ENCODE measurements at places on chromosomes 6 and 20. TPM values are rescaled to one million over a fixed set of nuclear protein-coding genes. Genes with fewer than 3 reads are reported as not detected.

DNA sequence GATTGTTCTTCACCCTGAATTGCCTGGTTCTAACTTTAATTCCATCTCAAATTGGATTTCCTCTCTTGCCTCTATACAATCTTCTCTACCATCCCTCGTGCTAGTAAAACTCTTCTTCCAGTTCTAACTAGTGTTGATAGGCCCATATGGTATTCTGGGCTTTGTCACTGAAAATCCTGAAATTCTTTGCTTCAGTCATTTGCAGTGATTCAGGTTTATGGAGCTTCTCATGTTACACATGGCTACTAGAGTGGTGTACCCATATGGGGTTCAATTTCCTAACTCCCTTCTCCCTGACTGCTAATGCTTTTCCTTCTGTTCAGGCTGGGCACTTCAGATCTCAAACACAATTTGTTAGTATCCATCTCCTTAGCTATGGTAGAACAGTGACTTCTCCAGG, 956.6 kb downstream of the KIF16B start:
- H3K4me3 ChIP-seq = no peak overlapping the region
- H3K4me1 ChIP-seq = no peaks in the 10 kb centered on the region
- no peak for DNase-seq
- H3K27ac ChIP-seq = no peak overlapping the region
- no peaks in the 10 kb centered on the region for H3K27me3 ChIP-seq

DNA sequence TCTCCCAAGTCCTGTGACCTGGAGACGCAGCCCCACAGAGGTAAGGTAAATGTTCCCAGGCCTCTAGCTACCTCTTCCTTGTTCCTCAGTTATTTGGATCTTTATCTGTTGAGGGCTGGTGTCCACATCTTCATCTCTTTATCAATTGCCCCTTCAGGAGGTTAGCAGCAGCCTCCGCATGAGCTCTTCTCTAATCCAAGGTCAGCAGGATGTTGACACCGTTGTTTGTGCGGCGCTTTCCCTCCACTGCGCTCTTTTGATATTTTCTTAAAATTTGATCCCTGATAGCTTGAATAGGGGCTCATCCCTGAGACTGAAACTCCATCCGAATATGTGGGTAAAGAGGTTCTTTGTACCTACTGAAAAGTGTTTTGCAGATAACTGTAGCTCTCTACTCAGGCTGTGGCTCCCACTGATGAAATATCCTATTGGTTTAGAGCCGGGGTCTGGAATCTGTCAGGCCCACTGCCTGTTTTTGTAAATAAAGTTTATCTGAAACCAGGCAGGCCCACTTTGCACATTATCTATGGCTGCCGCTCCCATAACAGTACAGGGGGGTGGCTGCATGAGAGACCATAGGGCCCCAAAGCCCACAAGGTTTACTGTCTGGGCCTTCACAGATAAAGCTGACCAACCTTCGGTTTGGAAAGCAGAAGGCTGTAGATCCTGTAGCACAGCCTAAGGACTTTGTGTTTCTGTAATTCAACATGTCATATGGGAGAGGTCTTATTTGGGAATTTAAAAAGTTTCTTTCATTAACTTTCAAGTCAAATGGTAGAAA, 362.6 kb downstream of the QKI start:
- no peaks in the 10 kb centered on the region for H3K27me3 ChIP-seq
- H3K36me3 ChIP-seq = no peaks in the 10 kb centered on the region
- no peak overlapping the region for H3K27ac ChIP-seq
- DNase-seq = no peak
- no peak overlapping the region for H3K4me3 ChIP-seq

DNA sequence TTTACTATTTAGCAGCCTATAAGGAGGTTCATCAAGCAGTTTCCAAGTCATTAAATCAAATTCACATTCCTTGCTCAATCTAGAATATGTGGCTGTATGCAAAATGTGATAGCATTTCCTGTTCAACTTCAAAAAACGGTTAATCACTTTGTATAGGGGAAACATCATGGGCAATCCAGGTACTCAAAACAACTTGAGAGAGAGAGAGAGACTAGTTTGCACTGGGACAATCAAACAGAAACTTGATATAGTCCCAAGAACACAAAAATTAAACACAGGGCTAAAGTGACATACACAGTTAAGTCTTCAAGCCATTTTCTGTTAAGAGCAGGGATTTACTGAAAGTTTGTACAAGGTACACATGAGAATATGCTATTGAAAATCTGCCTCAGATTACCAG, 7.4 kb downstream of the CPNE1 start:
- H3K36me3 ChIP-seq = peaks cover 29% of the 10 kb centered on the region
- peaks cover 76% of the 10 kb centered on the region for H3K4me1 ChIP-seq
- no peak for DNase-seq
- no peaks in the 10 kb centered on the region for H3K27me3 ChIP-seq
- peak overlapping the region; percentile 29 for H3K27ac ChIP-seq

- peak; percentile 31 for DNase-seq
- no peaks in the 10 kb centered on the region for H3K36me3 ChIP-seq
- peak overlapping the region; percentile 58 for H3K27ac ChIP-seq
Measured at GRCh38 chr6:10719296-10719963, 3.4 kb upstream of the TMEM14C start.

GRCh38 chr20:50089140-50089786, 23.7 kb downstream of the UBE2V1 start:
- H3K36me3 ChIP-seq = peaks cover 20% of the 10 kb centered on the region
- H3K4me1 ChIP-seq = peaks cover 17% of the 10 kb centered on the region
- H3K27ac ChIP-seq = no peak overlapping the region
- no peak for DNase-seq
- H3K27me3 ChIP-seq = no peaks in the 10 kb centered on the region

DNA sequence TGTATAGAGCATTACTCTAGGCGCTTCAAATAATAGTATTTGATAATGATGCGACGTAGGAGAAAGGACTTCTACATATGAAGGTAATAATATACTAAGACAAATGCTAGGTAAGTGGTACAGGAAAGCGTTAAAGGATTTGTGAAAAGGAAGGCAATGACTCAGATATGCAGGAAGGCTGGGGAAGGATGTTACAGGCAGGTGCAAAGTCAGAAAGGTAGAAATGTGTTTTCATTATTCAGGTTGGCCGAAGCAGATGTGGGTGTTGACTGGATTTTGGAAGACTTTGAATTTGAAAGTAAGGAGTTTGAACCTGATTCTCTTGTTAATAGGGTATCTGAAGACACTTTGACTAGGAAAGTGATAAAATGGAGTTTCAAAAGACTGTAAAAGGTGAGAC, 51.0 kb downstream of the STK4 start:
- H3K36me3 ChIP-seq = peaks cover 57% of the 10 kb centered on the region
- H3K4me3 ChIP-seq = no peak overlapping the region
- H3K27me3 ChIP-seq = no peaks in the 10 kb centered on the region
- peaks cover 72% of the 10 kb centered on the region for H3K4me1 ChIP-seq

DNA sequence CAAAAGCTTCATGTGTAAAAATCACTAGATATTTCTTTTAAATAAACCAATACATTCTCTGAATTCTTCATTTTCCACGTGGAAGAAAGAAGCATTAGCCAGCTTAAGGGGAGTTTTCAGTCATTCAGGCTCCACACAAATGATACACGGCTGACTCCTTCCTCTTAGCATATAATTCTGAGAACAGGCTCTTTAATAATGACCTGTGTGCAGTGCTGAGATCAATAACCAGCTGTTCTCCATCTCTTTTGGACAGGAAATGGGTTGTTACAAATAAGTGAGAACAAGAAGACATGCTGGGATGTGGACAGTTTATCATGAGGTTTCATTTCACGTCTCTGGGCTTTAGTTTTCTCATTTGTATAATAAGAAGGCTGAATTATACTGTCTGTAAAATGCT, 146.9 kb upstream of the C6orf118 start:
- DNase-seq = no peak
- H3K4me1 ChIP-seq = no peaks in the 10 kb centered on the region
- no peak overlapping the region for H3K27ac ChIP-seq
- no peaks in the 10 kb centered on the region for H3K27me3 ChIP-seq
- H3K36me3 ChIP-seq = no peaks in the 10 kb centered on the region
- H3K4me3 ChIP-seq = no peak overlapping the region

DNA sequence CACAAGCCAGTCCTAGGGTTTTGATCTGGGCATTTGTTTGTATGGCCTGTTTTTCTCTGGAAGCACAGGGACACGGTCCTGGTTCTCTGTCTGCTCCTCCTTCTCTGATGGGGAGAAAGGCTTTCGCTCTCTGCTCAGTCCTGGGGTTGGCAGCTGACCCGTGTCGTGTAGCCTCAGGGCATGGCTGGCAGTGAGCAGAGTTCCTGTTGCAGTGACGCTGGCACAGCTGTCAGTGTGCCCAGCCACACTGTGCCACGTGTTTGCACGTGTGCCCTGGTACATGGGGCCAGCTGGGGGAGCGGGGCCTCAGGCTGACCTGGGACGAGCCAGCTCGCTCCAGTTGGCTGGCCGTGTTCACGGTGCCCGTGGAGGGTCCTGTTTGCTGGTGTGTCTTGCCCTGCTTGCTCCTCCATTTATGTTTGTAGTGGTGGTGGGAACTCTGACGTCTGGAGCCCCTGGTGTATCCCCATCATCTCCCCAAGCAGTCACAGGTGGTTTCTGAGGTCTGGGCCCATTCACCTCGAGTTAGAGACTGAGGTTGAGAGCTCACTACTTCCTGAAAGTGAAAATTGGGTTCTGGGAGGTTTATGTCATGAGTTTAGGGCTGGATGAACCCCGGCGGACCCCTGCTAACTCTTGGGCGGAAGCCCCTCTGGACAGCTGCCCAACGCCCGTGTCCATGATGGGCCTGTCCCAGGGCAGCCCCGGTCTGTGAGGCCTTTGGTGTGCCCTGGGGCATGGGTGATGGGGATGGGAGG, 10.2 kb upstream of the DNAJC5 start:
- H3K27ac ChIP-seq = no peak overlapping the region
- DNase-seq = no peak
- H3K4me1 ChIP-seq = no peaks in the 10 kb centered on the region
- peaks cover 53% of the 10 kb centered on the region for H3K36me3 ChIP-seq
- H3K27me3 ChIP-seq = no peaks in the 10 kb centered on the region
- H3K4me3 ChIP-seq = no peak overlapping the region

- H3K4me3 ChIP-seq = no peak overlapping the region
- H3K27ac ChIP-seq = no peak overlapping the region
- DNase-seq = no peak
- no peaks in the 10 kb centered on the region for H3K4me1 ChIP-seq
- peaks cover 16% of the 10 kb centered on the region for H3K36me3 ChIP-seq
Measured at GRCh38 chr6:111411978-111412566, 70.9 kb downstream of the REV3L start.

Gene L3MBTL1
- total RNA-seq = 18.3 TPM

DNA sequence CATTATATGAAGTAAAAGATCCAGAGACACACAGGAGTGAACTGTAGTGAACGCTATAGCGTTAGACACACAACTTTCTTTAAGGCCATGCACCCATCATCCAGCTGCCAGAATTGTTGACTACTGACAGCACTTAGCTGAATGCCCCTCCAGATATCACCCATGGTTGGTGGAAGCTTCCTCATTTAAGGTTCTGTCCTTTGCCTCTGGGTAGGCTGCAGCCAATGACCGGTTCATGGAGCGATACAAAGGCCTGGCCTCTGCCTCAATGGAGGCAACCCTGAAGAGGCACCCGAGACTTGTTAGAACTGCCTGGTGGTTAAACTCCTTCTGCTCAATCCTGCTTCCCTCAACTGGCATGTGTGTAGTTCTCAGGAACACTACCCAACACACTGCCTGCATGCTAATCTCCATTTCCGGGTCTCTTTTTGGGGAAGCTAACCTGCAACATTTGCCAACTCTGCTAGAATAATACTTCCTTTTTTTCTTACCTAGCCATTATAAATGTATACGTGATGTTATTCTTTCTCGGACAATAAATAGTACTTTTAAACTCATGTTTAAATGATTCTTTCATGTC, 49.8 kb upstream of the THEMIS start:
- H3K27me3 ChIP-seq = no peaks in the 10 kb centered on the region
- no peaks in the 10 kb centered on the region for H3K36me3 ChIP-seq
- DNase-seq = no peak

DNA sequence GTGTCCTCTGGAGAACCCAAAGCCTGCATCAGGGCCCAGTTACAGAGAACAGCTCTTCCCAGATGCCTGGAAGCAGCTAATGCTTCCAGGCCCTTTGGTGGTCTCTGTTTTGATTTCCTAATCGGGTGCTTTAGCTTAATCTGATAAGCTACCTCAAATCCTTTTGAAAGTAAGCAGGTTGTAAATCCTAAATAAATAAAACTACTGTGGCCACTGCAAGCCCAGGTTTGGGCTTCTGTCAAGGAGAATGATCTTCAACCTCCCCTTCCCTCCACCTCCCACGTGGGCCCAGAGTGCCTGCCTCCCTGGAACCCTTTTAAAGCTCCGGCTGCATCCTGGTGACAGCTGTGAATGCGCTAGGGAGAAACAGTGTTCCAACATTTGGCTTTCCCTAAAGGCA, 25.2 kb upstream of the FYN start:
- no peaks in the 10 kb centered on the region for H3K27me3 ChIP-seq
- no peaks in the 10 kb centered on the region for H3K4me1 ChIP-seq
- DNase-seq = no peak
- no peak overlapping the region for H3K4me3 ChIP-seq
- no peaks in the 10 kb centered on the region for H3K36me3 ChIP-seq

Gene ASCC3
- total RNA-seq = 57.9 TPM

DNA sequence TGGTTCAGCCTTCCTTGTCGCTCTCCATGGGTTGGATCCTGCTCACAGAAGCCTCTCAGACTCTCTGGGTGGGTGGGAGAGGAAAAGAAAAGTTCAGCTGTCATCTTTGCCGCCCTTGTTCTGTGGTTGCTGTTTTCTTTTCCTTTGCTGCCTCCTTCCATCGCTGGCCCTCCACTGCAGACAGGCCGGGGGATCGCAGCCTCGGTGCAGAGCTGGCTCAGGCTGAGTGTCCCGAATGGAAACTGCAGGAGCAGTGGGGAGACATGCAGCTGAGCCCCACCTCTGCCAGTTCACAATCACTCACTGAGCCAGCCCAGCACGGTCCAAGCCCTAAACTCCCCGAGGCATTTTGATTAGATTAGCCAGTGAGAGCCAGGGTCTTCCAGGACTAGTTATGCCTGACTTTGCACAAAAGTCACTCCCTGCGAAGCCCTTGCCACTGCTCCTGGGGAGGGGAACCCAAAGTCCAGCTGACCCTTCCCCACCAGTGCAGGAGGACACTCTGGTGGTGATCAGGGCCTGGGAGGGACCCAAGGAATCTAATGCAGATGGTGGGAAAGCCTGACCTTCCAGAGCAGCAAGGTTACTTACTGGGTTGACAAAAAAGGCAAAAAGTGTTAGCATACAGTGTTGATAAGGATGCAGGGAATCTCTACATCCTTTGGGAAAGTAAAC, 14.0 kb downstream of the NRN1 start:
- H3K27me3 ChIP-seq = peaks cover 49% of the 10 kb centered on the region
- H3K4me1 ChIP-seq = peaks cover 34% of the 10 kb centered on the region
- no peak for DNase-seq

DNA sequence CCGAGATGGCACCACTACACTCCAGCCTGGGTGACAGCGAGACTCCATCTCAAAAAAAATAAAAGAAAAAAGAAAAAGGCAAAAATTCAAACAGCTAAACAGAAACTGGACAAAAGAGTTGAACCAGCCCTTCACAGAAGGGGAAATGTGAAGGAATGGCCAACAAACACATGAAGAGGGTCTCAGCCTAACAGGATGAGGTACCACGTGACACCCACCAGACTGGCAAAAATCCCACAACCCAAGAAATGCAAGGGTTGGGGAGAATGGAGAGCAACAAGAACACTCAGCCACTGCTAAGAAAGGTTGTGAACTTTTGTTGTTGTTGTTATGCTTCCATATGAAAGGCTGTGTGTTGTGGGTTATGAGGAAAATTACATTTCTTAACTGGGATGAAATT, 357.7 kb downstream of the PREX1 start:
- H3K4me1 ChIP-seq = no peaks in the 10 kb centered on the region
- no peak overlapping the region for H3K4me3 ChIP-seq
- DNase-seq = no peak
- no peaks in the 10 kb centered on the region for H3K36me3 ChIP-seq

- no peaks in the 10 kb centered on the region for H3K4me1 ChIP-seq
- H3K27me3 ChIP-seq = no peaks in the 10 kb centered on the region
- no peaks in the 10 kb centered on the region for H3K36me3 ChIP-seq
Measured at GRCh38 chr6:168678077-168678476, 237.1 kb downstream of the SMOC2 start.
